ENCODE measurements at places on chromosomes 1 and 21.

DNA sequence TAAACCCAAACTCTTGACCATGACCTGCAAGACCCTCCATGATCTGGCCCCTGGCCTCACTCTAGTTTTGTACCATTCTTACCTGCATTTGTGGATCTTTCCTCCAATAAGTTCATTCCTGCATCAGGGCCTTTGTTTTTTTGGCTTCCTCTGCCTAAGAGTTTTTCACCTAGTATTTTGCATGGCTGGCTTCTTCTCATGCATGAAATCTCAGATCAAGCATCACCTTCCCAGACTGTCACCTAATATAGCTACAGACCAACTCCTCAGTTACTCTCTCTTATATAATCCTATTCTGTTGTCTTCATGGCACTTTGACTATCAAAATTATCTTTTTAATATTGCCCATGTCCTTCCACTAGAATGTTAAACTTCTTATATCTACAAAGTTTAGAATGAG is 54.2 kb downstream of the BTBD8 start:
- DNase-seq = no peak

GRCh38 chr1:231596337-231596791 is 30.2 kb upstream of the DISC1 start:
- no peak for DNase-seq

DNA sequence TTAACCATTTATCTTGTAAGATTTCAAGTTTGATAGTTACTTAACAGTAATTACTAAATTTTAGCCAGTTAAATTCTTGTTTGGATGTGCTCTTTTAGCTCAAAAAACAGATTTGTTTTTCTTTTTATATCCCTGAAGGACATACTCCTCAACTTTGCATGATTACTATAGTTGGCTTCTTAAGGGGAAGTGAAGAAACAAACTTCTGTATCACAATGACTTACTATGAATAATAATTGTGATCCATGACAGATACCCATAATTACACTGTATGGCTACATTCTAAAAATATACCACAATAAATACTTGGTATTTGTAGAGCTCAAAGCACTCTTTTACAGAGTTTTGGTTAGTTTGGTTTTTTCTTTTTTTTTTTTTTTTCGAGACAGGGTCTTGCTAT is 55.8 kb downstream of the IARS2 start:
- no peak for DNase-seq

- DNase-seq = no peak
Observed at GRCh38 chr1:31556481-31557006, 19.8 kb upstream of the TINAGL1 start.

GRCh38 chr1:178189814-178190213 is 95.9 kb downstream of the RASAL2 start:
- no peak for DNase-seq

DNA sequence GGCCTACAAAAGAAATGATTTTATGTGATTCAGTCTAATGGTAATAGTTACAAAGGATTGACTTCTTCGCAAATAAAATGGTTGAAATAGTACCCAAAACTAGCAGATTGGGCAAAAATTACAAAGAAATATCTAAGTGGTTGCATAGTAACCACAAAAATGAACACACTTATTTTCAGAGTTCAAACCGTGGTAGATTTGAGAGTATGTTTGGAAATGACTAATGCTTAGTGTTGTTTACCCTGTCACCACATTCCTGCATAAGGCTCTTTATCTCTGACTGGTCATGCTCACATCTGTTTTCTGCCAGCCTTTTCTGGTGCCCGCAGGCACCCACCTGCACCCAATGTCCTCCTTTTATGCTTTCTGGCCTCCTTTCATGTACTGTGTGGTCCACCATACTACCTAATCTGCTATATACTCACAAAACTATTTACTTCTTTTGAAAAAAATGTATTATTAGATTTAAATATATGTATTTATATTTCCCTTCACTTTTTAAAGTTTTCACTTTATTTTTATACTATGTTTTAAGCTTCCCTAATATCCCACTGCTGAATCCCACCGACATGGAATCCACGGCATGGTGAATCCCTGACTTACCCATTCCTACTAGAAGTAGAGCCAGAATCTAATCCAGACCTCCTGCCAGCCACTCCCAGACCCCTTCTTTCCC is 30.3 kb downstream of the PTPRC start:
- no peak for DNase-seq

GRCh38 chr1:110643879-110644472 is 30.8 kb downstream of the KCNA3 start:
- DNase-seq = no peak

- no peak for DNase-seq
Observed at GRCh38 chr1:202283991-202284390, 57.7 kb downstream of the UBE2T start.

GRCh38 chr1:197152662-197153061 is 6.2 kb upstream of the ASPM start:
- no peak for DNase-seq

DNA sequence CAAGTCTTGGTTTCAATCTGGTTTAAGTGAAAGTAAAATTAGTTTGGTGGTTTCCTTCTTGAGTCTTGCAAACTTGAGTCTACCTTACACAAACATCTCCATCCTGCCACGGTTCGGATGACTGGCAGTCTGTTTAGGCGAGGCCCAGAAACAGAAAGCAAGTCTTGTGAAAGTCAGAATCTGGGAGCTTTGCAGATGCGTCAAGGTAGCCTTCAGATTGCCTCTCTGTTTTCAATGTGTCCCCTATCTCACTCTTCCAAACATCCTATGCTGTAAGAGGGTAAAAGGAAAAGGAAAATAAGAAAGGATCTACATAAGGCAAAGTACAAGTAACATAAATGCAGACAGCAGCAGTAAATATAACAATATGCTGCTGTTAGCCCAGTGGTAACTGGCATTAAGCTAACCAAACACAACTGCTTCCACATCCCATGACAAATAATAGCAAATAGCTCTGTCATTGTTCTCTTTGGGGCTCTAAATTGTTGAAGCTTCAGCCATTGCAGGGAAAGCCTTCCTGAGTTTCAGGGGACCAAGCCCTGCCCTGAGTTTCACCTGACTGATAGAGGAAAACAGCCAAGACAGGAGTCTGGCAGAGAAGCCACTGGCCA is 26.2 kb upstream of the C1orf105 start:
- peak; percentile 36 for DNase-seq

DNA sequence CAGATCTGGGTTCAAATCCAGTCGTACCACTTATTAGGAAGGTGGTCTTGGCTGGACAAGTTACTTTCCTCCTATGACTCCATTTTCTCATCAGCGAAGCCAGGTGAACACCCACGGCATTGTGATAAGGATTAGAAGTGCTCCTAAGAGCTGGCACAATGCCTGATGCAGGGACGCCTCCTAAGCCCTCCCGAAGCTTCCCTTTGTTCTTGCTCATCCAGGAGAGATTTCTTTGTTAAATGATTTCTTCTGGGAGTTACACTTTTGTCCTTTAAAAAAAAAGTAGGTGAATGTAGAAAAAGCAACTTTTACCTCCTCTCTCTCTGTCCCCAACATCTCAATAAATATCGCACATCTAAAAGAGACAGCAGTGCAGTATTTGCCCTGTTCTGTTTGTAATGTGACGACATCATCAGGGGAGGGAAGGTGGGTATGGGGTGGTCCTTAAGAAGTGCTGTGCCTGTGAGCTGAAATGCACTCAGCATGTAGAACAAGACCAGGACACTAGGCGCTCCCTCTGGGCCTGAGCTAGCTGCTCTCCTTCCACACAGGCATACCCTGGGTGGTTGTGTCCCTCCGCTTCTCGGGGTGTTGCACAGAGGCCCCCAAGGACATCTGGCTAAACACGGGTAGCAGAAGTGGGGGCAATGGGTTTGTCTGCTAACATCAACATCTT is 43.9 kb downstream of the SUSD4 start:
- DNase-seq = no peak

- DNase-seq = no peak
Observed at GRCh38 chr1:66405061-66405460, 128.9 kb upstream of the SGIP1 start.

- no peak for DNase-seq
Observed at GRCh38 chr1:176989754-176990153, 174.8 kb downstream of the ASTN1 start.

- DNase-seq = no peak
Observed at GRCh38 chr1:24424990-24425389, 9.4 kb downstream of the NIPAL3 start.

DNA sequence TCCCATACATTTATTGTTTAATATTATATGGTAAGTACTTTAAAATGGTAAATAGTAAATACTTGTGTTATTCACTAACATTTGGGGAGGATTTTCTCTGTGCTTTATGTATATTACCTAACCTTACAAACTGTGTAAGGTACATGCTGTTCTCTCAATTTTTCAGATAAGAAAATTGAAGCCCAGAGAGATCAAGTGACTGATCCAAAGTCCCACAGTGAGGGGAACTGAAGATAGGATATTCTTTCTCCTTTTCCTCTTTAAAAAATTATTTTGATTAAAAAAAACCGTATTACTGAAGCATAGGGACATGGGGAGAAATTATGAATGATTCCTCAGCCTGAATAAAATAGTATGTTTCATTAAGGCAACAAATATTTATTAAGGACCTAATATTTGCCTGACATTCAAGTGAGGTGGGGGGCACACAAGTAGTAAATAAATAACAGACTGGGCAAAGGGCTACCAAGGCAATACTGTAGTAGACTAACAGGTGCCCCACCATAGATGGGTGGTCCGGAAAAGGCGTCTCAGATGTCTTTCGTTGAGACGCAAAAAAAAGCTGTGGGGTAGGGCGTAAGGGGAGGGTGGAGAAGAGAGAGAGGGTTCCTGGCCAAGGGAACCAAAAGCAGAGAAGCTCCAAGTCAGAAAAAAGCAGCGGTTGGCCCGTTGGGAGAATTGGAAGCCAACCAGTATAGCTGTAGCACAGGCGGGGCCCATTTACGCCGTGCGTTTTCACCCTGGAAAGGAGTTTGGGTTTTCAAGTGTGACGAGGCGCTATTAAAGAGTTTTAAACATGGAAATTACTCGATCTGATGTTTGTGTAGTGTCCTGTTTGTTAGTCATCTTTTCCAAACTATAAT is 944 bp upstream of the AGO3 start:
- peak; percentile 5 for DNase-seq

- DNase-seq = no peak
Observed at GRCh38 chr1:167130829-167131510, 37.1 kb downstream of the STYXL2 start.

GRCh38 chr1:4076346-4076745 is 176.3 kb upstream of the C1orf174 start:
- no peak for DNase-seq

- peak; percentile 22 for DNase-seq
Observed at GRCh38 chr1:110196917-110197765, 13.0 kb upstream of the KCNC4 start.

DNA sequence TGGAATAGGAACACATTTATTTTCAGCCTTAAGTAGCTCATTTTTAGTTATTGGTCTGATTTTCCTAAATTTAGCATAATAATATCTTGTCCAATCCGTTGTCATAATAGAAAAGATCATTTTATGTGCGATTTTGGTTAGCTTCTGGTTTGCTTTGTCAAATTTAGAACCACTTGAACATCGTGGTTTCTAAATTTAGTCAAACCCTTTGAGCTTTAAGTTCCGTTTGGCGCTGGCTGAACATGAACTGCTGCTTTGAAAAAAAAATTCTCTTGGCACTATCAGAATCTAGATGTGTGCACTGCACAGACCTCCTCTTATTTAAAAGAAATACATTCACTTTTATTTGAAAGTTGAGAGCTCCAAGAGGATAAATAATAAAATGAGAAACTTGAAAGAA is 370.6 kb downstream of the PTPRC start:
- no peak for DNase-seq
